KBM-7 (cell line): ENCODE measurements at places on chromosomes 11 and 22.

- no peak for DNase-seq
These were observed 88.0 kb downstream of the ABTB2 start for GRCh38 chr11:34269694-34270245.

- DNase-seq, result peak; percentile 19
These were observed 8.0 kb upstream of the SLC43A3 start for GRCh38 chr11:57434640-57435546.

DNA sequence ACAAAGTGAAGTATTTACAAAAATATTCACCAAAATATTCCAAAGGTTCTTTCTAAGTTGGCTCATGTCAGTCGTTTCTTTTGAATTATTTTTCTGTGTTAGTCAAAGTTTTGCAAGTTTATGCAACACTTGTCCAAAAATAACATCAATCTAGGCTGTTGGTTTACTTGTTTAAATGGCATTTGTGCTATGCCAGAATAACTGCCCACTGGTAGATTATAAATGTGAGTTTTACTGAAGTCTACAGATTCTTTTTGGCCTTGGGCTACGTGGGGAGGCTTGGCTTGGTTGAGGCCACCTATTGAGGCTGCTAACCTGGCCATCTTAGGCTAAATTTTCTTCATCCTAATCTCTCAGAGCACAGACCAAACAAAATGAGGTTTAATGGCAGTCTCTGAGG is 1091.9 kb upstream of the RAG2 start:
- no peak for DNase-seq

- DNase-seq, result no peak
These were observed 1979.7 kb upstream of the RAG2 start for GRCh38 chr11:38577769-38578168.

DNA sequence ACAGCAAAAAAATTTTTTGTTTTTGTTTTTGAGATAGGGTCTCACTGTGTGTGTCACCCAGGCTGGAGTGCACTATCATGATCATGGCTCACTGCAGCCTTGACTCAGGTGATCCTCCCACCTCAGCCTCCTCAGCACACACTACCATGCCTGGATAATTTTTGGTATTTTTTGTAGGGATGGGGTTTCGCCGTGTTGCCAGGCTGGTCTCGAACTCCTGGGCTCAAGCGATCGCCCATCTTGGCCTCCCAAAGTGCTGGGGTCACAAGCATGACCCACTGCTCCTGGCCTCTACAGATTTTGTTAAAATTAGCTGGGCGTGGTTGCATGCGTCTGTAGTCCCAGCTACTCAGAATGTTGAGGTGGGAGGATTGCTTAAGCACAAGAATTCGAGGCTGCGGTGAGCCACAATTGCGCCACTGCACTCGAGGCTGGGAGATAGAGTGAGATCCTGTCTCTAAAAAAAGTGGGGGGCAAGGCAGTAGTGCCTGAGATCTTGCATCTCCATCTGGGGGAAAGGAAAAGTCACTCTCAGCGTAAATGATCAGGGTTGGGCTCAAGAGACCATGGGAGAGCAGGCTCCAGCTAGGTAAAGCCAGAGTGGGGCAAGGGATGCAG is 10.6 kb upstream of the DGKZ start:
- DNase-seq, result peak; percentile 97

- no peak for DNase-seq
These were observed 36.6 kb downstream of the RASSF10 start for GRCh38 chr11:13045734-13046133.
